Stimulated activated CD8-positive, alpha-beta memory T cell treated with anti-CD3 and anti-CD28 coated beads, Interleukin-7, amount 100 ng/mL, for 24 hours (primary cell): ENCODE measurements at places on chromosomes 4 and X.

GRCh38 chrX:87067795-87068369, 449.7 kb upstream of the KLHL4 start:
- DNase-seq, result no peak

DNA sequence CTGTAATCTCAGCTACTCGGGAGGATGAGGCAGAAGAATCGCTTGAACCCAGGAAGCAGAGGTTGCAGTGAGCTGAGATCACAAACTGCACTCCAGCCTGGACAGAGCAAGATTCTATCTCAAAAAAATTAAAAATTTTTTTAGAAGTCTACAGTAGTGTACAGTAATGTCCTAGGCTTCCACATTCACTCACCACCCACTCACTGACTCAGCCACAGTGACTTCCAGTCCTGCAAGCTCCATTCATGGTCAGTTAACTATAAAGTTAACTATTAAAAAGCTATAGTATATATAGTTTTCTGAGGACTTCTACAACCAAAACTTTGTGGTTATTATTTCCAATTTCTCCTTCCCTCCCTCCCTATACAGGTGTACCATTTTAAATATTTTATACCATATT, 34.7 kb upstream of the NEUROG2 start:
- no peak for DNase-seq

DNA sequence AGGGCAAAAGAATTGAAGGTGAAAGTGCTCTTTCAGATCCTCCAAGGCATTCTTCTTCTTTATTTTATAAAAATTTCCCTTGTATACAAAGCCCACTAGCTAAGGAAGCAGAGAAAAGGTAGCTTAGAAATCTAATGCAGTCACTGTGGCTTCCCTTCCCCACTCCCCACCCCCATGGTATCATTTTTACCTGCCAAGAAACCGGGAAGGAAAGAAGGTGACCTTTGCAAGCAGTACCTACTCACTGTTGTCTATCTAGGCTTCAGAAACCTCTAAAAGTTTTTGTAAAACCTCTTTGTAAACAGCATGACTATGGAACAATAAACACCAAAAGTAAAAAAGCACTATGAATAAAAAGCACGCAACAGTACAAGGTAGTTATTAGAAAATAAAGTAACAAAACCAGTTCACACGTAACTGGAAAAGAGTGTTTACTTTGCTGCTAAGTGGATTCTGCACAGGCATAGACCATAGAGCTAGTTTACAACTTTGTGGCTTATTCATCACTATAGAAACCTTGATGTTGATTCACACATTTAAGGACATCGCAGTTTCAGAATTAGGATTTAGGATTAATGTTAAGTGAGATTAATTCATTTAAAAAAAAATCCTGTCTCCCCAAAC, 109.6 kb upstream of the FTHL17 start:
- DNase-seq, result no peak

GRCh38 chr4:181077341-181077740, 1165.9 kb upstream of the TENM3 start:
- DNase-seq, result no peak

DNA sequence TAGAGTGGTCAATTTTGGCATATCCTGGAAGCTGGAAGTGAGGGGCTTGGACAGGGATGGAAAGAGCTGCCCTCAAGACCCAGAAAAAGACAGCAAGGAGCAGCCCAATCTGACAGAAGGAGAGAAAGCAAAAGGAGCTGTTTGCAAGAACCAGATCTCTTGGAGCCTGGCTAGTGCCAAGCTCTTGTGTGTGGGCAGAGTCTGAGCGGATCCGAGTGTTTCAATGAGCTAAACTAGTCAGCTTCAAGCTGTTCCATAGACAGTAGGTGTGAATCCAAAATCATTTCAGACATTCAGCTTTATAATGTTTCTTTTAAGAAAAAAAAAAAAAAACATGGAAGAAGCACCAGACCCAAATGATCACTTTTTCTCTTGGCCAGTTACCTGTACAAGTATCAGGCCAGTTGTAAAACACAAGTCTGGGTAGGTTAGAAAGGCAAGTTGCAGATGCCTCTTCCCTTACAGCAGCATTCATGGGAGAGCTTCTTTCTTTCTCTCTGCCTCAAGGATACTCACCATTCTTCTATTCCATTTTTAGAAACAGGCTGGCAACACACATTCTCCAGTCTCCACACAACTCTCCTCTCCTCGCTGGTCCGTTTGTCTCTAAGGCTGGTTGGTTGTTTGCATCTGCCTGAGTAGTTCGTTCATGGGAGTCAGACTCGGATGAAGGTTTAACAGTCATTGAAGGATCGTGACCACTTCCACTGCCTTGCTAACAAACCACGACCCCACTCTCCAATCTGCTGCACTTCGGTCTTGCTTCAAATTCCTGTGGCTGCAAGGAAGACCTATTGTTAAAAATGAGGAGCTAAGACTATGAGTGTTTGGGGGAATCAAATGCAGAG, 105.2 kb upstream of the GATB start:
- no peak for DNase-seq

GRCh38 chrX:115679460-115679859, 118.5 kb downstream of the PLS3 start:
- DNase-seq, result no peak

DNA sequence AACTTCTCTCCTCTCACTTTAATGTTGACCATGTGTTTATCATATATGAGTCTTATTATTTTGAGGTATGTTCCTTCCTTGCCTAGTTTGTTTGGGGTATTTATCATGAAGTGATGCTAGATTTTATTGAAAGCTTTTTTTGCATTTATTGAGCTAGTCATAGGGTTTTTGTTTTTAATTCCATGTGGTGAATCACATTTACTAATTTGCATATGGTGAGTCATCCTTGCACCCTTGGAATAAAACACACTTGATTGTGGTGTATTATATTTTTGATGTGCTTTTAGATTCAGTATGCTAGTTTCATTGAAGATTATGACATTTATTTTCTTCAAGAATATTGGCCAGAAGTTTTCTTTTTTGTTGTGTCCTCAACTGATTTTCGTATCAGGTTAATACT, 464.6 kb downstream of the PCDH18 start:
- DNase-seq, result no peak

DNA sequence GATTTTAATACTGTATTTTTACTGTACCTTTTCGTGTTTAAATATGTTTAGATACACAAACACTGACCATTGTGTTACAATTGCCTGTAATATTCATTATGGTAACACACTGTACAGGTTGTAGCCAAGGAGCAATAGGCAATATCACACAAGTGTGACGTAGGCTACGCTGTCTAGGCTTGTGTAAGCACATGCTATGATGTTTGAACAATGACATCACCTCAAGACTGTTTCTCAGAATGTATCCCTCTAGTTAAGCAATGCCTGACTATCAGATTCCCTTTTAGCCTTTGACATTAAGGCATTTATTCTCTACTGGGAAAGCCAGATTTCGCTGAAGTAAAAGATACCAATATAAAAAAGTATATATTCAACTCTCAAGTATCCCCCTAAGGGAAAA, 66.2 kb downstream of the VCX3A start:
- DNase-seq, result no peak

DNA sequence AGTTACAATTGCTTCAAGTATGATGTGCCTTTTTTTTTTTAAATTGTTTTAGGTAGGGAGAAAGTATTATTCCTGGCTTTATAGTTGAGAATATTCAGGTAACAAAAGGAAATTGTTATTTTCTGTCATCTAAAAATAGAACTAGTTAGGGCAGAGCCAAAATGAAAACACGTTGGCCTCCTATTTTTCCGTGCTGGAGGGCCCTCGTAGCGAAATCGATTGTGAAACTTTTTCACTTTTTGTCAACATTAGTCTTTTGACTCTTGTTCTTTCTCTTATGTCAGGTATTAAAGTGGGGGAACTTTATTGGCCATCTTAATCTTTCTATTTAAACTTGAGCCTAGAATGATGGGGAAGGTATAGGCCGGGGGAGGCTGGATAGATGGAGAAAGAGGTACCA, 104.9 kb downstream of the ARHGAP10 start:
- no peak for DNase-seq

DNA sequence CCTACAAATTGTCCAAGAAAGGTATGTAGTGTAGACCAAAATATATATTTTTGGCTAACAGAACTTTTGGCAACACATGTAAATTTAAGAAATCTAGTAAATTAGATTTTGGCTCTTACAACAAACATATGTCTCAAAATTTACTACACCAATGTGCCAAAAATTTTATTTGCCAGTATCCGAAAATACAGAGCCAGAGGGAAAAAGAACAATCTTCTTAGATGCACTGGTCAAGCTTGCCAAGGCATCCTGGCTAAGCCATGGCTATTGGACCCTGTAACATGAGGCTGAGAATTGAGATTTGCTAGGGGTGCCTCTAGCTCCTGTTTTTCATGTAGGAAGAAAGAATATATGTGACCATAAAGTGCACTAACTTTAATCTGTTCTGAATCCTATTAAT, 91.8 kb downstream of the GABRG1 start:
- DNase-seq, result no peak

GRCh38 chrX:142601792-142602191, 396.7 kb upstream of the MAGEC2 start:
- DNase-seq, result no peak

DNA sequence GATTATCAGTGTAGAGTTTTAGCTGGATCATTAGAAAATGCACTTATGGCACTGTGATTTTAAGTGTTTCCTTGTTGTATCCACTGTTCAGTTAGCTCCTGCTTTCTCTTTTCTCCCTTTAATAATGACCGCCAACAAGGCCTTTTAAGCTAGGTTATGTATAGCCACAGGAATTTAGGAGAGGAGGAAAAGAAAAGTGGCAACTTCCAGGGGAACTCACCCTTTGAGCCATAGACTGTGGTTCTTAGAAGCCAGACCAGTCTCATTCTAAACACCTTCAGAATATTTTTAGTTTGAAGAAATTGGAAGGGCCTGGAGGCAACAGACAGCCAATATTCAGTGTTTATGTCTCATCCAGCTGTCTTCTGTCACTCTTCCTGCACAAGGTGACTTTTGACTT, 6.1 kb downstream of the FGF2 start:
- no peak for DNase-seq

DNA sequence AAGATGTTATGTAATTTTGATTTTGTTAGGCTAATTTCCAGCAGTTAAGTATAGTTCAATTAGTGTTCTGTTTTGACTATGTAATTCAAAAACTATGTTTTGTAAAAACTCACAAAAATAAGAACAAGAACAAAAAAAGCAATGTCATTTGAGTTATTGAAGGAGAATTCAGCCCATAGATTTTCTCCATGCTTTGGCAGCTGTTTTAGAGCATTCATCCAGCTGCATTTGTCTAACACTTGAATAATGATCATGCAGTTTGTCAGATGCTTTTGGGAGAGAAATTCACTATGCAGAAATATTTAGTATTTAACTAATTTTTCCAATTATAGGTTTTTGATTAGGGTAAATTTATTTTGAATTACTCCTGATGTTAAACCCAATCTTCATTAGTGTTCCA, 14.2 kb downstream of the CPE start:
- no peak for DNase-seq

- no peak for DNase-seq
Observed at GRCh38 chrX:71919431-71919830, 8.8 kb downstream of the NHSL2 start.

- DNase-seq, result no peak
Observed at GRCh38 chrX:69961365-69962072, 88.2 kb downstream of the AWAT2 start.

GRCh38 chrX:53373307-53373706, 49.1 kb downstream of the SMC1A start:
- no peak for DNase-seq

GRCh38 chr4:10530137-10530786, 73.0 kb upstream of the ZNF518B start:
- no peak for DNase-seq

DNA sequence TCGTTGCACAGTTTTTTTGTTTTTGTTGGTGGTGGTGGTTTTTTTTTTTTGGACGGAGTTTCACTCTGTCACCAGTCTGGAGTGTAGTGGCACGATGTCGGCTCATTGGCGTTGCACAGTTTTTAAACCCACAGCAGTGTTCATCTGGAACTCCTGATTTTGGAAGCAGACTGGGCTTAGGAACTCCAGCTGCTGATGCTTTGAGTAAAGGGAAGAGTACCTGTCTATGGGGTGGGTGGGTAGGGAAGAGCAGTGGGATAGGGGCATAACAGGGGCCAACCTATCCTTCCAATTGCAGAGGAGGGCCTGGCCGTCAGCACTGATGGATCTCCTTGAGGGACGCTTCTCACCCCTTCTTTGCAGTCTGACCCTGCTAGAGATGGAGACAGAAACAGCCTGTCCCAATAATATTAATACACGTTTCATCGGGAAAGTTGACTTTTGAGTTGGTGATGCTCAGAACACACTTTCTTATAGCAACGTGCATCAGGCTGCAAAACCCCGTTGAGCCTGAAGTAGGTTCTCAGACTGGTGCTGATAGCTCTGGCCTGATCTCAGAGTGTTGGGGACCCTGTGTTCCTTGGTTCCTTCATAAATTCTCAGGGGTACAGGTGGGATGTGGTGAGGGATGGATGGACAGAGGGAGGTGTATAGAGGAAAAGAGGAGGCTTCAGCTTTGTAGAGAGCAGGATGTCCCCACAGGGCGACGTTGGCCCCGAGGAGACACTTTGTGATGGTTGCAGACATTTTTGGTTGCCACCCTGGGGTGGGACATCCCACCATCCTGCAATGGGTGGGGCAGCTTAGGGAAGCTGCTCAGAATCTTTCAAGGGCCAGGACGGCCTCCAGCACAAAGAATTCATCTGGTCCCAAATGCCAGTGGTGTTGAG, 2.3 kb downstream of the CD99 start:
- no peak for DNase-seq

DNA sequence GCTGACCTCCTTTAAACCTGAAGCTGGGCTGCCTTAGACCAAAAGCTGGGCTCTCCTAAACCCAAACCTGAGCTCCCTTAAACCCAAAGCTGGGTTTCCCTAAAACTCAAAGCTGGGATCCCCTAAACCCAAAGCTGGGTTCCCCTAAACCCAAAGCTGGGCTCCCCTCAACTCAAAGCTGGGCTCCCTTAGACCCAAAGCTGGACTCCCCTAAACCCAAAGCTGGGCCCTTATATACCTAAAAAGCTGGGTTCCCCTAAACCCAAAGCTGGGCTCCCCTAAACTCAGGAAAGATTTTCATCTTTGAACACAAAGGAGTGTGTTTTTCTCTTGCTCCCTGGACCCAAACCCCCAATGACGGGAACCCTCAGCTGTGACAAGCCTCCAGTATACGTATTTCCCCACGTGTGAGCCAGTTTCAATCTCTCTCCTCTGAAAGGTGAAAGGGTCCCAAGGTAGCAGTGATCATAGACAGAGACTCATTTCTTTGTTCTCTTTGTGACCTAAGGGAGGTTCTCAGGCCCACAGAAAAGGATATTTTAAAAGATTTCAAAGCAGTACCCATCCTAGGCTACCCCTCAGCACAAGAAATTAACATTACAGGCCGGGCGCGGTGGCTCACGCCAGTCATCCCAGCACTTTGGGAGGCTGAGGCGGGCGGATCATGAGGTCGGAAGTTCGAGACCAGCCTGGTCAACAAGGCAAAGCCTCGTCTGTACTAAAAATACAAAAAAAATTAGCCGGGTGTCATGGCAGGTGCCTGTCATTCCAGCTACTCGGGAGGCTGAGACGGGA, 31.3 kb upstream of the ASMTL start:
- no peak for DNase-seq

DNA sequence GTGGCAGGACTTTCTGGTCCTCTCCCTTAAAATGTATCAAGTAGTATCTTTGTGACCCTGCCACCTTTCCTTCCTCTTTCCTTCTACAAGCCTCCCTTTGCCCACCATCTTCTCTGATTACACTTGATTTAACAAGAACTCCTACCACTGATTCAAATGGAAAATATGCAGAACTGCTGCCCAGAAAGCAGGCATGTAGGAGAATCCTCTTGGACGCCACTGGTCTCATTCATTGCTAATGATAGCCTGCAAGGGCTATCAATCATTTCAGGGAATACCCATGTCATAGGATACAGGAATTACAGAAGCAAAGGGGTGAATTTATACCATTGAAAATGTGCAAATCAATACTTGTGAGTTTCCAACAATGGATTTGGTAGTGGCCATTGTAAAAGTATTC, 294.6 kb upstream of the NRK start:
- DNase-seq, result no peak
